ENCODE measurements at places on chromosomes 3 and 15.

DNA sequence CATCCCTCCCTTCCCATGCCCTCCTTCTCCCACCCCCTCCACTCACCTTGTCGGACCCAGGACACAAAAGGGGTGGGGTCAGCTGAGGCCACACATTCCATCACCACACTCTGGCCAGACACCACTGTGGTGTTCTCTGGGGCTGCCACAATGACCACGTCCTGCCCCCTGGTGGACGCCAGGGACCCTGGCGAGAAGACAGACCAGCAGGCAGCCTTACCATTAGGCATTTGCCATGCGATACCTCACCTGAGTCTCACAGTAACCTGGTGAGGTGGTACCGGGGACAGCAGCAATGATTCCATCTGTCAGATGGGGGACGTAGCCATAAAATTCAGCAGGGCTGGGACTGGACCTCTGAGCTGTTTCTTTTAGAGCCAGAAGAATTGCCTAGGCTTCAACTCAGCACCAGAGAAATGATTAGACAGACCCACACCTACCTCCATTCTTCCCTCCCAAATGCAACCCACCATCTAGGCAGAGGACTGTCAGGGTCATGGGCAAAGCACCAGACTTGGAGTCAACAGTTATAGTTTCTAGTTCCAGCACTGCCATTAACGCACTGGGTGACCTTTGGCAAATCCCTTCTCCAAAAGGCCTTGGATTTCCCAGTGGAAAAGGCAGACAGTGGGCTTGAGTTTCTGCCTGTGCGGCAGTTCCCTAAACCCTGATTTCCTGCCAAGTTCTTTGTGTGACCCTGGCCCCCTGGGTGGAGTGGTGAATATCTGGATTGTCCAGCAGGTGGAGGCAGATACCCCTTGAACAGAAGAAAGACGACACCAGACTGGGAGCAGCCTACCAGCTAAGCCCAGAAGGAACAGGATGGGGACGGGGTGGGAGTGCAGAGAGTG lies 21.8 kb downstream of the IGDCC4 start:
- peak; percentile 24 for DNase-seq

DNA sequence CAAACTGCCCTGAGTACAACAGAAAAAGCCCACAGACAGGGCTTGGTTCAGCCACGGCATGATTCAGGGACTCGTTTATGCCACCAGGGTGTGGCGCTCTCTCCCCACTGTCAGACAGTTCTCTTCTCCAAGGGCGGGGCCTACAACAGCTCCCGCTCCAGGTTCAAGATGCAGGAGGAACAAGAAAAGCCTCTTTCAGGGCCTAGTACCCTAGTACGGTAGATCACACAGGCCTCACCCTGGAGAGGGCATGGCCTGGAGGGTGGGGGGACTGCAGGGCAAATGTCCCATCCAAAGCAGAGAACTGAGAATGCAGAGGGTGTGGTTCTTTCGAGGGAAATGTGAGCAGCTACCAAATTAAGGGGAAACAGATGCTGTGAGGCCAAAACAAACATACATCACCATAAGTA lies 12.0 kb downstream of the MESD start:
- DNase-seq, result peak; percentile 49

DNA sequence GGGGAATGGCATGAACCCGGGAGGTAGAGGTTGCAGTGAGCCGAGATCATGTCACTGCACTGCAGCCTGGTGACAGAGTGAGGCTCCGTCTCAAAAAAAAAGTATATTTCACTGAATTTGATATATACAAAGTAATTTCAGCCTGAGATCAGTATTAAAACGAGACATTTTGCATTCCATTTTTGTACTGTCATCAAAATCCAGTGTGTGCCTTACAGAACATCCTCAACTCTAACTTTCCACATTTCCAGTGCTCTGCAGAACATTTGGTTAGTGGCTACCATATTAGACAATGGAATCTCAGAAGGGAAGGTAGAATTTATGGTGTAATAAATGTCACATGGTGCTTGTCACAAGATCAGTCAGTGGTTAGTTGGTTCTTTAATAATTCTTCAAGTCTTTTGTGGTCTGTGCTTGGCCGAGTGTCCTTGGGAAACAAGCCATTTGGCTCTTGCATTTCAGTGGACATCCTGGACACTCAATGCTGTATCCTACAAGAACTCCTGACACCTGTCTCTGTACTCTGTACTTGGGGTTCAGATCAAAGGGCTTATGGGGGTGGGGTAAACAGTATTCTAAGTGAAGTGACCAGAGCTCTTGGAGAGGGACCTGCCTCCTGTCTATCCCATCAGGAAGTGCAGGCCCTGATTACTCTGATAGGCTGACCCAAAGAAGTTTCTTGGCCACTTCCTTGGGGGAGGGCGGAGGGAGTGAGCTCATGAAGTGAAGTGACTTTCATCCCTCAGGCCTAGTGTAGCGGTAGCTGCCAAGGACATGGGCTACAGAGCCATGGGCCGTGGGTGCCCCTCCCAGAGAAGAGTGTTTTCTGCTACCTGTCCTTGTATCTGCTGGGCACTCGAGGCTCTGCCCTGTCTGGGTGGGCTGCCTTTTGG lies 3.7 kb downstream of the ACVR2B start:
- no peak for DNase-seq

GRCh38 chr15:83854321-83854720 lies 200.4 kb downstream of the ADAMTSL3 start:
- DNase-seq, result no peak

DNA sequence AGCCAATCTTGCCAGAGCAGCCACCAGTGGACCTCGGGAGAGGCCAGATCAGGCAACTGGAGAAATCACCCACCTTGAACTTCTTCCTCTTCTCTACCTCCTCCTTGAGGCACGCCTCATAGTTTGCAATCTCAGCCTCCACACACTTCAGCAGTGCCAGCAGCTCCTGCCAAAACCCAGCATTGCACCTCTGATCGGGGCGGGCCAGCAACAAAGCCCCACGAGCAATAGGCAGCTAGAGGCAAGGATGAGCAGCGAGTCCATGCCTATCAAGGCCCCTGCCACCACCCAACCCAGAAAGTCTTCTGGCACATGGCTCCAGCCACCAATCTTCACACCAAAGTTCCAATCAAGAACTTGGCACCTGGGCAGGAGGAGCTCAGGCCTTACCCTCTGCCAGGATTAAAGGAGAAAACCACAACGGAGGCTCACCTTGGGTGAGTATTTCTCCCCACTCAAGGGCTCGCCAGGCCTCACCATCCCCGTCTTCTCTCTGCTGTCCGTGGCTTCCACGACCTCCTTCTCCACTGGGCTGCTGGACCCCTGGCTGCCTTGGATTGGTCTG lies 42.1 kb downstream of the SEMA3G start:
- DNase-seq, result no peak

DNA sequence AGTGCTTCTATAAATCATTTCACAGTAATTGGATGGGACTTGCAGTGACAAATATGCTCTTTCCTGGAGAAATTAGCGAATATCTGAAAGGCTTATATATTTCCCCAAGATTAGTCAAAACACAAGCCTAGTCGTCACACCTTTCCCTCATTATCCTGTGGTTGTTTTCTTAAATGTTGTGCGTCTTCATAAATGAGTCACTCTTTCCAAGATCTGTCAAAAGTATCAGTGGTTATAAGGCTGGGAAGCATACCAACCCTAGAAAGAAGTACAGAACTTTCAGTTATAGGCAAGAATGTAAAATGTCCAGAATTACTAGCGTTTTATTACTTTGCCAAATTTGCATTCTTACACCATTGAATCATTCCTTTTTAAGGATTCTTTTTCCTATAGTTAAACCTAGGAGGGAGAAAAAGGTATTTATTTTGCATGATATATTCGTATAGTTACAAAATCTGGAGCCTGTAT lies 33.6 kb downstream of the TMEM212 start:
- no peak for DNase-seq

DNA sequence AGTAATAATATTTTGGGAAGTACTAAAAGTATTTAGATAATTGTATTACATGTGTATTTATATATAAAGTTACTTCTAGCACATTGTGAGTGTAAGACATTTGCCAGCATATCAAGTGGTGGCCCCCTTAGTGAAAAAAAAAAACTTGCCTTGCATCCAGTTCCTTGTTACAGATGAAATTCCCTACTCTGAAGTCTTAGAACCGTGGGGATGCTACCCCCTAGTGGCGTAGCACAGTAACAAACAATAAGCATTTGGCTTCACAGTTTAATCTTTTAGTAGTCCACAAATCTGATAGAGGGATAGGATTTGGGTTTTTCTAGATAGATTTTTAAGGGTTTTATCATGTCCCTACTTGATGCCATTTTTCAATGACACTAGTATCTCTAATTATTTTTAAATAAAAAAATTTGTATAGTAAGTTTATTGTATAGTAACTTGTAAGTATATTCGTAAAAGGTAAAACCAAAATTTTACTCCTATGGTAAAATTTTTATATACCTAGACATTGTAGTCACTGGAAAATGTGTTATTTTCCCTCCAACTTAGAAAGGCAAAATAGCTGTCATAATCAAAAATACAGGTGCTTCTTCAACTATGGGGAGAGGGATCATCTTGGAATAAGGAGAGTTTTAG lies 14.3 kb downstream of the SMC4 start:
- peak; percentile 34 for DNase-seq

DNA sequence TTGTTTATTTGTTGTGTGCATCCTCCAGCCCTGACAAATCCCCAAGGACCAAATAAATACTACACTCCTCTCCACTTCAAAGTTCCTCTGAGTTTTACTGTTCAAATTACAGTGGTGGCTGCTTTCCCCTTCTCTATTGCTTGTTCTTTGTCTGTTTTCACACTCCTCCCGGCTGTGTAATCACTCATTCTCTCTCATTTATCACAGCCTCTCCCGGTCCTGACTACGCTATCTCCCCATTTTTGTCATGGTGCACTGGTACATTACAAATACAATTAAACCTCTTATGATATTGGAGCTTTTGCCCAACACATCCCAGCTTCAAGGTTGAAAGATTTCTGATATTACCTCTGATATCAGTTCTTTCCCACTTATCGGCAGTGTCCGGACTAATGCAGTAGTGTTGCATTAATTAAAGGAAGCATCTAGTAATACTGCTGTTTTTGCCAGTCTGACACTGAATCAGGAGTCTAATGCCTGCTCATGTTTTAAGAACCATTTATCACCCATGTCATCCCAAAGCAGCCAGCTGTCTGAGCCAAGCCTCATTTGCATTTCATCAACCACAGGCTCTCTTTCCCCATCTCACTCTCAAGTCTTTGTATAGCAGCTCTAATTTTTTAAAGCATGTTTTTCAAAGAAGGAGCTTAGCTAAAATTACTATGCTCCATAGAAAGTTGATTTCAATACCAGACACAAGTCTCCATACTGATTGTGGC lies 740.5 kb downstream of the ROBO2 start:
- no peak for DNase-seq

- no peak for DNase-seq
Observed at GRCh38 chr15:61447981-61448380, 218.9 kb upstream of the RORA start.

GRCh38 chr15:80679167-80679803 lies 15.8 kb upstream of the ABHD17C start:
- DNase-seq, result no peak
